Activated CD8-positive, alpha-beta memory T cell treated with anti-CD3 and anti-CD28 coated beads for 1 hour (primary cell): ENCODE measurements at places on chromosomes 2 and 18.

GRCh38 chr2:138615257-138615656 is 113.7 kb downstream of the SPOPL start:
- no peak for DNase-seq

DNA sequence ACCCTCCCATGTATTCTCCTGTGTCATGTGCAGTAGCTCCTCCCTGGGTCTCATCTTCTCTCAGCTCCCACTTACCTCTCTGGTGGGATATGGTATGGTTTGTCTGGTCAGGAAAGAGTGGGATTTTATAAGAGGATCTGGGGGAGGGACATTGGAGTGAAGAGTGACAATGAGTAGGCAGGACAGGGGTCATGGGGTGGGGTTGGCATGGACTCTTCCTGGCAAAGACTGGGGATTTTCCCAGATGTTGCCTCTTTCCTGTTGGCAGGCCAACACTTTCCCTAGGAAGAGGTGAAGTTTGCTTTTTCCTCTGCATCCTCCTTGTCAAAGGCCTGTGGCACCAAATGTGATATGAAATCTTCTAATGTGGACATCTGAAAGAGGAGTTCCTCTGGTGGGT is at the start of gene REG3A:
REG3A (minus strand) TSS at position 101 of the 400 bp plus-strand sequence. CDS start 348 bp downstream, outside the sequence.
- no peak for DNase-seq

DNA sequence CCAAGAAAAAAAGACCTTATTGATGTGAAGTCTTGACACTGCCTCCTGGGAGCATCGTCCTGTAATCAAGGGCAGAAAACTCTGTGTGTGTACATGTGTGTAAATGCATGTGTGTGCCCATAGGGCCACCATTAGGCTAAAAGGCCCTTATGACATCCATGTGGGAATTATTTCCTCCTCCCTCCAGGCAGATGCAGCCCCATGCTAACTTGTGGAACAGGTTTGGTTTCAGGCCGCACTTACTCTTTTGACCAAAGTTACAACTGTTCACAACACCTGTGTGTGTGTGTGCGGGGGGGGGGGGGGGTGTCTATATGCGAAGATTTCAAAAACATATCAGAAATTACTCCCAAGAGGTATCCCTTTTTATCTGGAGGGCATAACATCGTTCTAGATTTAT is 87.4 kb upstream of the SLC14A2 start:
- DNase-seq: no peak

GRCh38 chr18:22961156-22961555 is 28.0 kb downstream of the RBBP8 start:
- no peak for DNase-seq

GRCh38 chr2:47174733-47175361 is 19.7 kb upstream of the STPG4 start:
- no peak for DNase-seq

DNA sequence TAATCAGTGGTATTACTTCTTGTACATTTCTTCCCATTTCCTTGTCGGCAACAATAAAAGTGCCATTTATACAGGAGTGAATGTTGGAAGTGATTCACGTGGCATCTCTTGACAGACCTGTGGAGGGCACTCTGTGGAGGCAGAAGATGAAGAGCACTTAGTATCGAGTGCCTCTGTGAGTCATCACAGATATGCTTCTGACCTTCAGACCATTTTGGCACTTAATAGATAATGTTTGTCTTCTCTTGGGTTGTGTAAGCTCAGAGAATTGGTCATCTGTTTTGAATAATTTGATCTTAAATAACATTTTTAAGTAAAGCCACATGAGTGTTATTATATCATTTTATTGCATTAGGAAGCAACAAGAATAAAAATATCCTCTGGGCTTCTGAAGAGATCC is 305.5 kb downstream of the PTPRM start:
- no peak for DNase-seq

GRCh38 chr2:6423944-6424343 is 441.8 kb downstream of the CMPK2 start:
- no peak for DNase-seq

DNA sequence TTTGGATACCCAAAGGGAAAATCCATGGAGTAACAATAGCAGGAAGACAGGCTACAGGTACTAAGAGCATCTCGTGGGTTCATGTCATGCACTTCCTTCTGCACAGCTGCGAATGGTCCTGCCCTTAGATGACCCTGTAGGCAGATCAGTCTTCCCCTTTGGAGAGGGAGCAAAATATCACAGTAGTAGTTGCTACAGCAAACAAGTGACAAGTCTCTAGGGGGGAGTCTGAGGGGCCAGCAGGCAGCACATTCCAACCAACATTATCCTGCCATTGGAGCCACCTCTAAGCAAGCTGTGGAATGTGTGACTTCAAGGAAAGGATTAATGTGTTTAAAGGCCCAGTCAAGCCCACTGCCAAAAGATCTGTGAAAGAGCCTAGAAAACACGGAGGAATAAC is 273.2 kb upstream of the PARD3B start:
- DNase-seq: no peak

GRCh38 chr2:151855111-151855510 is 26.9 kb upstream of the ARL5A start:
- DNase-seq: no peak

- no peak for DNase-seq
These were observed 82.5 kb downstream of the SPRED2 start for GRCh38 chr2:65349863-65350262.

DNA sequence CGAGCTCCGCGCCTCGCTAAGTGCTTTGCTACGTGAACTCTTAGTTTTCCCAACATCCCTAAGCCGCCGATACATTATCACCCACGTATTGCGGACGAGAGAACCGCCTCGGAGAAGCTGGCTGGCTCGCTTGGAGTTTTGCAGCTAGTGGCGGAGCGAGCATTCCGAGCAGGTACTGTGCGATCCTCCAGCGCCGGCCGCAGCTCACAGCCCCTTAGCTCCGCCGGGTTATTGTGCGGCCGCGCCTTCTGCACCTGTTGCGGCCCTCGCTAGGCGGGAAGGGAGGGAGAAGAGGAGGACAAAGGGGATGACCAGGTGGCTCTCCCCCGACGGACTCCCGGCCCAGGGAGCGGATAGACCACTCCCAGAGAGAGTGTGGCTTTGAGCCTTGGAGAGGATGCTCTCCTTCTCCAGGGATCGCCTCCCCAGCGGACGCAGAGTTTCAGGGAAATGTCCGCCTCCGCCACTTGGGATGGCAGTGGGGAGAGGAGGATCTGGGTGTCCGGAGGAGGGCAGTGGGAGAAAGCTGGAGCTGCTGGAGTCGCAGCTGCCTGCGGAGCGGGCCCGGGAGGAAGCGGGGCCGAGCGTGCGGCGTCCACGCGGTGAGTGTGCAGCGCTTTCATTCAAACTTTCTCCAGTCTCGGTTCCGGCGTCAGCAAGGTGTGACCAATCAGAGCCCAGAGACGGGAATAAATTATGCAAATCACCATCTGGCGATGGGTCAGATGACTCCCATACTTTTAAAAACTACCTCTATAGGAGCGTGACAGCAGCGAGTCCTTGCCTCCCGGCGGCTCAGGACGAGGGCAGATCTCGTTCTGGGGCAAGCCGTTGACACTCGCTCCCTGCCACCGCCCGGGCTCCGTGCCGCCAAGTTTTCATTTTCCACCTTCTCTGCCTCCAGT is at the start of gene LIPG:
LIPG (plus strand) TSS at position 769 of the 905 bp plus-strand sequence. CDS start 252 bp downstream, outside the sequence.
- no peak for DNase-seq
